NCI-H2029 (cell line): ENCODE measurements at places on chromosomes 3 and 15.
A peak's percentile ranks its signal among the peaks of the same experiment; 100 is the strongest.

- DNase-seq: peak; percentile 24
Measured at GRCh38 chr3:149120051-149120972, 9.1 kb upstream of the HPS3 start.

DNA sequence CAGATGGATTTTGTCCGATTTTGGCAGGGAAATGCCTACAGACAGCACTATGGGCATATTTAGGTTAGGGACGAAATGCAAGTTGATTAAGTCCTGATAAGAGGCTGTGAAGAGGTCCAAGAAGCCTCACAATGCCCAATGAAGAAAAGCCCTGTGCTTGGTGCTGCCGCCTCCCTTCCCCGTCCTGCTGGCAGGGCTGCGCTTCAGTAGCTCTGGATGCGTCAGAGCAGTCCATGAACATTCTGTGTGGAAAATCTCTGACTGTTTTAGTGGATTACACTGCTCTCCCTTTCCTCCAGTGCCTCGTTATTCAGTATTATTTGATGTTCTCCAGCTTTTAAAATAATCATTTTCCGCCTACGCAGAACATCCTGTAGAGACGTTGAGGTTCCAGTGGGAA, 39.6 kb downstream of the MLH1 start:
- no peak for DNase-seq

DNA sequence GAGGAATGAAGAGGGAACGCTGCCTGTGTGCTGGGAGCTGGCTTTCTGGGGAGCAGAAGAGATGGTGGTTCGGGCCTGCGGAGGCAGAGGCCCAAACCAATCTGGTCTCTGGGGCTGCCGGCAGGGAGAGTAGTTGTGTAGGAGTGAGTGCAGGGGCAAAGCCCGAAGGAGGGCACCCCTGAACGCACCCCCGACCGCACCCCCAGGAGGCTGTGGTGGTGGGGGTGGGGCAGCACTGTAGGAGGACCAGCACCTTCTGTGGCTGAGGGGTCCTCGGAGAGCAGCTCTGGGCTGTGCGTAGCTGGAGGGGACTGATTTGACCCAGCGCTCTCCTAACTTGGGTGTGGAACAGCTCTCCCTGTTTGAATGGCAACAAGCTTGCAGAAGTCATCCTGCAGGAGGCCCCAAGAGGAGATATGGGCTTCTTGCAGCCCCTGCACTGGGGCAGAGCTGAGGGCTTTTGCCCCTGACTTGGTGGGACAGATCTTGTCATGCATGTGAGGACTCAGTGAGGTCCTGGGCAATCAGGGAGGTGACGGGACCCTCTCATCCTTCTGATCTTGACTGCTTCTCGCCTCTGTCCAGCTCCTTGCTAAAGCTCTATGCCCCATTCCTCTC, 26.1 kb downstream of the C15orf39 start:
- no peak for DNase-seq

DNA sequence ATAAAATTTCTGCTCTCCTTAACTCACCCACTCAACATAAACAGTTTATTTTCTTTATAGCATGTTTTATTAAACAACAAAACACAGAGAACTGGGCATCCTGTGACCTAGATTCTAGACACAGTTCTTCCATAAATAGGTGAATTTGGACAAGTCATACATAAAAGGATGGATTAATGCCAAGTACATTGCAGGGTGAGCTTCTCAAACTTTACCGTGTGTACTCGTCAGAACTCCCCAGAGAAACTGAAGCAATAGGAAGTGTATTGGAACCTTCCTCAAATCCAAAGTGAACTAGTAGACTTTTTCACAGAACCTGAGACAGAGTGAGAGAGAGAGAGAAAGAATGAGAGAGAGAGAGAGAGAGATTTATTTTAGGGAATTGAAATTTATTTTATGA, 139.7 kb downstream of the CD47 start:
- DNase-seq: no peak

DNA sequence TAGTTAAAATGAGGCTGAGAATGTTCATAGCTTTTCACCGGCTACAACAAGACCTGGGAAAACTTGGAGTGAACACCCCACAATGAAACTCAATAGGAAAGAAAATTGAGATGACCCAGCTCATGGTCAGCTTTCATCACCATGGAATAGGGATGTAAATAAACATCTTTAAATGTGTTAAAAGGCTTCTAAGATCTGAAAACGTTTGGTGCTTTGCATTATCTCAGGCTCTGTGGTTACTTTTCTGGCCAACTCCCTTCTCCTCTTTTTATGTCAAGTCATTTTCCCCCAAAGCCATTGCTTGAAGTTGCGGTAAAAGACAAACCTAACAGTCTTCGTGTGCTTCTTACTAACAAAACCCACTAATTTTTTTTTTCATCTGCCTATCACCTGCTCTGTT, 195.8 kb downstream of the MECOM start:
- DNase-seq: no peak

- DNase-seq: no peak
Measured at GRCh38 chr3:190575437-190576185, 61.7 kb downstream of the IL1RAP start.

GRCh38 chr3:156341831-156342416, 213.0 kb downstream of the SSR3 start:
- DNase-seq: no peak

DNA sequence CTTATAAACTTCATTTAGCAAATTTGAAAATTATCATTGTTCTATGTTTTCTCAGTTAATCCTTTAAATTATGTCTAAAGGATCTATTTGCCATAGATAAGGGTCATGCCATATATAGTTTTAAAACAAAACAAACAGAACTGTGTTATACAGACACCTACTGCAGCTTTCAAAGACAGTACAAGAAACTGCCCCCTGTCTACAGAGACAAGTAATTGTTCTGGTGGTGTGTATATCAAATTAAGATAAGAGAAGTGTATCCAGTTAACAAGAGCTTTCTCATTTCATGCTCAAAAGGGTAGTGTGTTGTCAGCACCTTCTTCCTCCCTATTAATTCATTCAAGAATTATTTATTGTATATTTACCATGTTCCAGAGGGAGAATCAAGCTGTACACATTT, 201.2 kb downstream of the FMN1 start:
- DNase-seq: no peak

DNA sequence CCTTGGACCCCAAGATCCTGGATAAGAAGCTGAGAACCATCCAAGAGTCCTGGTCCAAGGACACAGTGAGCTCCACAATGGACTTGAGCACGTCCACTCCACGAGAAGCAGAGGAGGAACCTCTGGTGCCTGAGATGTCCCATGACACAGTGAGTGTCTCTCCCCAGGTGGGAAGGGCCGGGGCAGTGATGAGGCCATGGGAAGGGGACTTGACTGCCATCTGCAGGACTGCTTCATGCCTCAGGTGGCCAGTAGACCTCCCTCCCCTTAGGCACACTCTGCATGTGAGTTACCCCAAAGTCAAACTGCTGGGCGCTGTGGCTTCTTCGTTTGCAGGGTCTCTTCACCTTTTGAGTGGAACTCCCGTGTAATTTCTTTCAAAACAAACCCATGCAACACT, 59.7 kb downstream of the CCDC33 start:
- DNase-seq: no peak

GRCh38 chr3:147409143-147410115, at the start of gene ZIC1:
ZIC1 (plus strand) TSS chr3:147409365; CDS start chr3:147410113, 748 bp downstream.
- no peak for DNase-seq

GRCh38 chr3:10980312-10980711, 12.2 kb upstream of the SLC6A1 start:
- DNase-seq: no peak

DNA sequence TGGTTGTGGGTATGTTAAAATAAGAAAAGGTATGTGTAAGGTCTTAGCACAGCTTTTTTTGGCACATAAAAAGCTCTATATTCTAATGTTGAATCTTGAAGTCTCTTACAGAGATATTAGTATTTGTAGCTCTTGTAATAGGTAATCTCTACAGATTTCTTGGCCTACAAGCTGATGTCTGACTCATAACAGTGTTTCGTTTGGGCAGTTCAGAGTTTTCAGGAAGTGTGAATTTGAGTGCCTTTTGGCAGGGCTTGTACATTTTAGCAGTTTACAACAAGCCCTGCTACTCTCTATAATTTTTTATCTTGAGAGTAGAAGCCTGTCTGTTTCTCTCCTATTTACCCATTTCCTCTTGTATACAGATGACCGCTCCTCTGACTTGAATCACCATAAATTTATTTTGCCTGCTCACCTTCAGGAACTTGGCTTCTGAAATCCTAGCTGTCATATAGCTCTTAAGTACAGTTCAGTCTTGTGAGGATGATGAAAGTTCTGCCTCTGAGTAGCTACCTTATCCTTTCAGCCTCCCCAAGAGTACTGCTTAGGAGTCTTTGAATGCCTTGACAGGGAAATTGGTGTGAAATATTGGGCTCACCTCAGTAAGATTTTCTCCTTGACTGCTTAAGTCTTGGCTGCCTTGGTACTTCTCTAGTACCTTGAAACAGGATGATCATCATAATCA, 419.9 kb upstream of the RARB start:
- DNase-seq: no peak

DNA sequence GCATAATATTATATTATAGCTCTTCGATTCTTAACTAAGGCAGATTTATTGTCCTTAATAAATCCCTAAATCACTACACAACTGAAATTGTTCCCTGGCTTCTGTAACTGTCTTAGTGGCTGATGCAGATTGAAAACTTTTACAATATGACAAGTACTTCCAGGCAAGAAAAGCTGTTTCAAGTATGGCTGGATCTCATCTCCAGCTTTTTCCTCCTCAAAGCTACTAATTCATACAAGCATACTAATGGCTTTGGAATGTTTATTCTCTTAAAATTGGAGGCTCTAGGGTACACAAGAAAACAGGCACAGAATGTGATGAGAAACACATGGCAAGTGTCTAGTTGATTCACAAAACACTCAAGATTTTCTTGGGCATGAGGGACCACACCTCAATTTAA, 351.5 kb upstream of the ICE2 start:
- DNase-seq: no peak

- no peak for DNase-seq
Measured at GRCh38 chr15:94346282-94346681, 114.9 kb downstream of the MCTP2 start.

DNA sequence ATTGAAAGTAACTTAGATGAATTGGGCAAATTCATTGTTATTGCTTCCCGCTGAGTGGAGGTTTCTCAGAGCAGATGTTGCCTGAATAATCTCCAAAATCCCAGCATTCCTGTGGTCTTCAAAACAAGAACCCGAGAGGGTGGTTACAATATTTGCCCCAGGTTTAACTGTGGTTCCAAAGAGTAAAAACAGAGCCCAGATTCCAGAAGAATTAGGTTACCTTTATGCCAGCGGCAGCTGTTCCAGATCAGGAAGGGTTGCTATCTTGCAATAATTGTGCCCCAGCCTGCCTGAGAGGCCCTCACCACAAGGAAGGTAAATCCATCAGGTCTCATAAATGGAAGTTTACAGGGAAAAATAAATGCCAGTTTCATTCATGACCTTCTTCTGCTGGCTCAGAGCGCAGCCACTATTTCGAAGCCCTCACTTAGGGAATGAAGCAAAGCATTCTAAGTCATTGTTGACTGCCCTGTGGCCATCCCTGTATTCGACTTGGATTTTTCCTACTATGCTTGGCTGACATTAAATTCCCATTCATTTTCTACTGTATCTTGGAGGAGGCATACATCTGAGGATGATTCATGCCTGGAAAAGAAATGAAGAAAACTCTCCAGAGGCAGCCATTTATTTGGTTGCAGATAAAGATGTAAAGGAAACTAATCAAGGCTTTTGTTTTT, 54.6 kb downstream of the SSUH2 start:
- no peak for DNase-seq

DNA sequence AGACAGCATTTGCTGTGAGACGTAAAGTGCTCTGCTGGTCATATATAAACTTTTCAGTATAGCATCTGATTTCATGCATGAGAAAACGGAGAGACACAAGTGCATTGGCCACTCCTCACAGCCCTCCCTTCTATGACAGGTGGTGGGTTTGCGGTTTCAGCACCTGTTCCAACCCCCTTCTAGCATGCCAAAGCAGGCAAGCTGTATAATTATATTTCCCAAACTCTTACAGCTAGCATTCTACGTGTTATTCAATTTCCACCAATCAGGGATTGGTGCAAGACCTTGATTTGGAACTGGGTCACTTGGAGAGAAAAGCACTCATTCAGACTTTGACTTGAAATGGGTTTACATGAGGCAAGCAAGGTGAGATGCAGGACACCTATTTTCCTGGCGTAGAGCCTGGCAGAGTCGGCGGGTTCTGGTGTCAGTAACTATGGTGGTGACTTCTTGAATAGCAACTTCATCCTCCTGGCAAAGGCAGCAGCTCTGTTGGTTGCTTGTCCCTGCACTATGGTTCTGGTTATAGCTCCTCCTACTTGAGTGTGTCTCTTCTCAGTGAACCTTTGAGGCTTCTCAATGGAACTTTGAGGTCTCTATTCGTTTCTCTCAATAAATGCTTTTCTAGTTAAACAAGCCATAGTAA, 356.5 kb downstream of the TBL1XR1 start:
- DNase-seq: no peak

GRCh38 chr3:186464424-186465093, 79.6 kb downstream of the CRYGS start:
- no peak for DNase-seq

DNA sequence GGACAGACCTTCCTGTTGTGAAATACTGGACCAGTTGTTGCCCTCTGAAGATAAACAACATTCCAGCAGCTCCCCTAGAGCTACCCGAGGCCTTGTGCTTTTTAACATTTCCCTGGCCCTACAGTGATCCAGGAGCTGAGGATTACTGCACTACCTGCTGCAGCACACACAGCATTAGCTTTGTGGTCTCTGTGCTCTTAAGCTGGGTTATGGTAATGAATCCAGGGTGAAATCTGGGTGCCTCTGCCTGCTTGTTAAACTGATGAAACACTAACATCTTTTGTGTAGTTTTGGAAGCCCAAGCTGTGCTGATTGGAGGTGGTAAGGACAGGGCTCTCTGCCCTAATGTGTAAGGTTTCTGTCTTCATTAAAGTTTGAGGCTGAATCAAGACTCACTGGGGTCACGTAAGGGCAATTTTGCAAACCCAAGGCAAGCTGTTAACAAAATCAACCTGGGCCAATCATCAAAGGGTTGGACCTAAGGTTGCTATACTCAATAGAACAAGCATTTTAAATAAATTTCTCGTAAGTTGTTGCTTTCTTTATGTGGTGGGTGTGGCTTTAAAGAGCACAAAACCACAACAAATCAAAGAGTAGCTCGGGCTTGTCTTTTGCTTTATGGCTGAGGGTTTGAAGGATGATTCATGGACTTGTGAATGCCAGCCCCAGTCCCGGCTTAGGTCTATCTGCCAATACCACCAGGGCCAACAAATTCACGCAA, 183.9 kb downstream of the TPRG1 start:
- no peak for DNase-seq

DNA sequence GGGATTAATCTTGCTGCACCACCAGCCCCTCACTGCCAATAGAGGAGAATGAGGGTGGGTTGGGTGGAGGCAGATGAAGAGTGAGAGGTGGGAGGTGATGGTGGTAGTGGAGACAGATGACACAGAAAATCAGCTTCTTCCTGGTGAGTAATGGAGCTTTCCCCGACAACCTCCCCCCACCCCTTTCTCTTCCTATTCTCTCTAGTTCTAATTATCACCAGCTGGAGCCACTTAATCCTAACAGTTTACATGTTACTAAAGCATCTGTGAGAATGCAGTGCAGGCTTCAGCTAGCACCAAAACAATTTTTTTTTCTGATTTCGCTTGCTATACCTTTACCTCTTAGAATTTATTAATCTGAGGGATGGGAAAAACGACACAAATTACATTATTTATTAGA, 116.1 kb upstream of the DNAJC19 start:
- no peak for DNase-seq
